ENCODE measurements at places on chromosomes 7 and 10.

DNA sequence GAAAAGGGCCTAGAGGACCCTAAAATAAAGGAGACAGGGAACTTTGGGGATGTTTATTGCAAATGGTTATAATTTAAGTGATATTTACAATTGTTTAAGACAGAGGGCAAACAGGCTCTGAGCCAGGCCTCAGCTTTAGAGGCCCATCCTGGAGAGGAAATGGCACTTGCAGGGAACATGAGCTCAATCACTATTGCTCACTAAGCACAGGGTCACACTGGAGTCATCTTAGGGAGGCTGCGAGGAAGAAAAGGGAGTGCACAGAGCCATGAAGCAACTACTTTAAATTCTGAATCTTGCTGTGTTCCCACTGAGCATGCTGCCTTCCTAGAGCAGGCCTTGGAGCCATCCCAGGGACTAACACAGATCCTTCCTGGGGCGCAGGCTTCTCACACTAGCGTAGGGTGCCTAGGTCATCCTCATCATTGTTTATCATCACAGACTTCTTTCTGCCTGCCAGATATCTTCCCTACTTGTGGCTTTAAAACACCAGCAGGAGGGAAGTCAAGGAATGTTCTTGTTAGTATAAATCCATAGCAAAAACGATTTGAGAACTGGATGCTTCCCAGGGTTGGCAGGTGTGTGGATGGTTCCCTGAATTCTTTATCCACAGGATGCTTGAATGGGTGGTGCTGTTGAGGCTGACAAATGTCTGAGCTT is 12.7 kb upstream of the DNAJB12 start:
- H3K27ac ChIP-seq, result no peak overlapping the region
- peaks cover 11% of the 10 kb centered on the region for H3K36me3 ChIP-seq
- peaks cover 34% of the 10 kb centered on the region for H3K4me1 ChIP-seq
- DNase-seq, result no peak

- no peaks in the 10 kb centered on the region for H3K27me3 ChIP-seq
- no peak for DNase-seq
- H3K4me1 ChIP-seq, result no peaks in the 10 kb centered on the region
- H3K4me3 ChIP-seq, result no peak overlapping the region
- H3K27ac ChIP-seq, result no peak overlapping the region
- H3K36me3 ChIP-seq, result no peaks in the 10 kb centered on the region
Measured at GRCh38 chr10:8295311-8295710, 240.8 kb downstream of the GATA3 start.

GRCh38 chr7:29793507-29793906 is 12.8 kb upstream of the WIPF3 start:
- no peaks in the 10 kb centered on the region for H3K4me1 ChIP-seq
- H3K36me3 ChIP-seq, result peaks cover 2% of the 10 kb centered on the region
- H3K27ac ChIP-seq, result no peak overlapping the region
- no peak overlapping the region for H3K4me3 ChIP-seq

DNA sequence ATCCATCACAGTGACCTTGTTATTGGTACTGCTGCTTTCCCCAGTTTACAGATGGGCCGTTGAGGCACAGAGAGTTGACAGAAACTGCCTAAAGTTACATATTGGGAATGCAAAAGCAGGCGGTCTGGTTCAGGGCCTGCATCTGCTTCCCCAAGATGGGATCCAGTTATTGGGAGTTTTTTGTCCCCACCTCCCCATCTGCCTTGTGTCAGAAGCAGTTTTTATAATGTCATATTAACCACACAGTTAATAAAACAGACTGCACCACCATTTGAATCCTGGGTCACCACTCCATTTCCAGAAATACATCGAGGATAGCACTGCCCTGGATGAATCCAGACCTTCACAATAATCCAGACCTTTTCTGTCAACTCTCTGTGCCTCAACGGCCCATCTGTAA is 67.9 kb downstream of the CELF2 start:
- no peak overlapping the region for H3K4me3 ChIP-seq
- no peaks in the 10 kb centered on the region for H3K4me1 ChIP-seq
- H3K27ac ChIP-seq, result no peak overlapping the region
- H3K36me3 ChIP-seq, result no peaks in the 10 kb centered on the region
- DNase-seq, result no peak

GRCh38 chr7:85883-86515 is 106.4 kb upstream of the FAM20C start:
- no peaks in the 10 kb centered on the region for H3K4me1 ChIP-seq
- no peak for DNase-seq
- H3K27me3 ChIP-seq, result peaks cover 9% of the 10 kb centered on the region
- H3K4me3 ChIP-seq, result no peak overlapping the region
- peaks cover 1% of the 10 kb centered on the region for H3K36me3 ChIP-seq
- no peak overlapping the region for H3K27ac ChIP-seq

GRCh38 chr10:117553142-117553814 is 10.7 kb downstream of the EMX2 start:
- H3K36me3 ChIP-seq, result peaks cover 2% of the 10 kb centered on the region
- peaks cover 84% of the 10 kb centered on the region for H3K27me3 ChIP-seq
- H3K27ac ChIP-seq, result no peak overlapping the region
- peaks cover 8% of the 10 kb centered on the region for H3K4me1 ChIP-seq
- DNase-seq, result no peak
- no peak overlapping the region for H3K4me3 ChIP-seq

- no peaks in the 10 kb centered on the region for H3K27me3 ChIP-seq
- H3K27ac ChIP-seq, result peak overlapping the region; percentile 93
- DNase-seq, result no peak
- peaks cover 40% of the 10 kb centered on the region for H3K4me1 ChIP-seq
- peak overlapping the region; percentile 88 for H3K4me3 ChIP-seq
Measured at GRCh38 chr7:150324373-150324961, 1.1 kb upstream of the ACTR3C start.

GRCh38 chr10:36283827-36284226 is 641.7 kb upstream of the FZD8 start:
- H3K4me1 ChIP-seq, result no peaks in the 10 kb centered on the region
- no peak for DNase-seq
- H3K36me3 ChIP-seq, result peaks cover 2% of the 10 kb centered on the region
- no peaks in the 10 kb centered on the region for H3K27me3 ChIP-seq
- no peak overlapping the region for H3K27ac ChIP-seq
- H3K4me3 ChIP-seq, result no peak overlapping the region

DNA sequence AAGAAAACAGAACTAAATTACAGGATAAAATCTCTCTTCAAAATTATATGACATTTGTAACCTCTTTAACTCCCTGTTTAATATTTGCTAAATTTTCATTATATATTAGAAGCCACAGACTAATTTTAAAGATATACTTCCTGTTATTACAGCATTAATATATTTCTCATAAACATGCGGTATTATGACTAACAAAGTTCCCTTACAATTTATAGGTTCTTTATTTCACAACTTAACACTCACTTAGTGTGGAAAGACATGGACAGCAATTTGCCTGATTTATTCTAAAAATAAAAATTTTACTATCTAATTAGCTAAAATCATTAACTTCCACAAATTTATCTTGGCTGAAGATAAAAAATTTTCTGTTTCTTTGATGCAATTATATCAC is 29.0 kb downstream of the CTNNA3 start:
- no peaks in the 10 kb centered on the region for H3K4me1 ChIP-seq
- DNase-seq, result no peak
- H3K36me3 ChIP-seq, result no peaks in the 10 kb centered on the region
- peaks cover 1% of the 10 kb centered on the region for H3K27me3 ChIP-seq
- H3K4me3 ChIP-seq, result no peak overlapping the region

- no peaks in the 10 kb centered on the region for H3K4me1 ChIP-seq
- no peak overlapping the region for H3K27ac ChIP-seq
Measured at GRCh38 chr7:7294911-7295310, 112.6 kb downstream of the C1GALT1 start.

- no peak overlapping the region for H3K27ac ChIP-seq
- H3K4me3 ChIP-seq, result peak overlapping the region; percentile 89
- no peak for DNase-seq
- H3K4me1 ChIP-seq, result peaks cover 12% of the 10 kb centered on the region
Measured at GRCh38 chr7:64887756-64888508, 15.1 kb upstream of the ZNF273 start.

Measured in central memory CD8-positive, alpha-beta T cell (primary cell).